Stimulated activated naive CD8-positive, alpha-beta T cell treated with anti-CD3 and anti-CD28 coated beads, Interleukin-15, Interleukin-2, amounts not matched to agents 100 U/mL and 50 U/mL, for 24 hours (primary cell): ENCODE measurements at places on chromosomes 13 and 19.
A peak's percentile ranks its signal among the peaks of the same experiment; 100 is the strongest.

DNA sequence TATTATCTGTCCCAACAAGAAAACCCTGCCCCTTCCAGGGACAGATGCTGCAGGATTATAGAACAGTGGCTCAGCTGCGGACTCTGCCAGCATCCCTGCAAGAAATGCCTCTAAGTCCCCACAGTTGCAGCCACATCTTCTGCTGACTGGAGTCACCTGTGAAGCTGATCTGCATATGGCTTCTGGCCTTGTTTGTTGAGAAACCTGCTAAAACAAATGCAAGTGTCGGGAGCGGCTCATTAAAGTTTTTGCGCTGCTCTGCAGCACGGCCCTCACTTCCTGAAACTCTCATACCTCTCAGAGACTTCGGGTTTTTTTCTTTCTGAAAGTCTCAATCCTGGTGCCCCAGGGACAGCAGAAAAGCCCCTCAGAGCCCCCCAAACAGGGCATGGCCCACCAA, 725.0 kb downstream of the UQCRFS1 start:
- no peak for DNase-seq

DNA sequence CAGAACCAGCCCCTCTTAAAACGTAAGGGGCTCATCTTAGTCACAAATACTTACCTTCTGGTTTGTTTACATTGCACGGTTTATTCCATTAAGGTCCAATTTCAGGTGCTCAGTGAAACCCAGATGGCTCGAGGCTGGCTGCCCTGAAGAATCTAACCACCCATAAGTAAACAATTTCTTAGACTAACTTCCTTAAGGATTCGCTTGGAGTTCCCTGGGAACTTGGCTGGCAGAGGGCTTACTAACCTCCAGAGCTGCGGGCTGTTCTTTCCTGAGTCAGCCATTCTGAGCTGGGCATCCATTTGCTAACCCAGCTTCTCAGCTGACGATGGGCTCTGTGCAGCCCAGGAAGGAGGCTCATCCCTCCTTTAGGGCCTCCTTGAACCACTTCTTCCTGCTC, 262.1 kb downstream of the FGF9 start:
- DNase-seq: no peak

DNA sequence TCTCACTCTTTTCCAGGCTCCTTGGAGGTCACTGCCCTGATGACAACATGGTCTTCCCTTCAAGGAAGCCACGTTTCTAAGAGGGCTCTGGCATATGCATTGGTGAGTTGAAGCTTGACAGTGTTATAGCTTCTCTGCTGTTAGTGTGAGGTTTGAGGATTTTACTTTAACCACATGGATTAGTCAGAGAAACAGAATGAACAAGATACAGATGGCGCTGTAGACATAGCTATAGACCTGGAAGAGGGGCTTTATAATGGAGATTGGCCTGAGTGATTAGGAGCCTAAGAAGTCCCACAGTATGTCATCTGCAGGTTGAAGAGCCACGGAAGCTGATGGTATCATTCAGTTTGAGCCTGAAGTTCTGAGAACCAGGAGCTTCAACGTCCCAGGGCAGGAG, 18.4 kb upstream of the URI1 start:
- no peak for DNase-seq

DNA sequence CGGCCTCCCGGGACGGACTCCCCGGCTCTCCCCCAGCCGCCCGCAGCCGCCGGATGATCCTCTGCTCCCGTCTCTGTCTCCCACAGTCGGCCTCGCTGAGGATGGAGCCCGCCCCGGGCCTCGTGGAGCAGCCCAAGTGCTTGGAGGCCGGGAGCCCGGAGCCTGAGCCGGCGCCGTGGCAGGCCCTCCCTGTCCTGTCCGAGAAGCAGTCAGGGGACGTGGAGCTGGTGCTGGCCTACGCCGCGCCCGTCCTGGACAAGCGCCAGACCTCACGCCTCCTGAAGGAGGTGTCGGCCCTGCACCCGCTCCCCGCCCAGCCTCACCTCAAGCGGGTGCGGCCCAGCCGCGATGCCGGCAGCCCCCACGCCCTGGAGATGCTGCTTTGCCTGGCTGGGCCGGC, 6.8 kb downstream of the ADAT3 start:
- no peak for DNase-seq

DNA sequence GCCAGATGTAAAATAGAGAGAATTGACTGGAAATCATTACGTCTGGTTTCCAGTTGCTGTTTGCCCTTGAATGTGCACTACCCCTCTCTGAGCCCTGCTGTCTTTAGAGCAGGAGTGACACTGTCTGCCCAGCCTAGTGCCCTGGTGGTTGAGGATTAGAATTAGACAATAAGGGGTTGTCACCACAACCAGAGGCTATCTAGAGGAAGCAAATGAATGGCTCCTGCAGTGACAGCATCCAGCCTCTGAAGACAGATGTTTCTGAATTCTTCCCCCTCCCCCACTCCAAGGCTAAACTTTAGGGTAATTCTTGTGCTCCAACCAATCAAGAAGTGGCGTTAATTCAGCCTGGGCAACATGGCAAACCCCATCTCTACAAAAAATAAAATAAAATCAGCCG, 2.0 kb downstream of the RAB8A start:
- no peak for DNase-seq

DNA sequence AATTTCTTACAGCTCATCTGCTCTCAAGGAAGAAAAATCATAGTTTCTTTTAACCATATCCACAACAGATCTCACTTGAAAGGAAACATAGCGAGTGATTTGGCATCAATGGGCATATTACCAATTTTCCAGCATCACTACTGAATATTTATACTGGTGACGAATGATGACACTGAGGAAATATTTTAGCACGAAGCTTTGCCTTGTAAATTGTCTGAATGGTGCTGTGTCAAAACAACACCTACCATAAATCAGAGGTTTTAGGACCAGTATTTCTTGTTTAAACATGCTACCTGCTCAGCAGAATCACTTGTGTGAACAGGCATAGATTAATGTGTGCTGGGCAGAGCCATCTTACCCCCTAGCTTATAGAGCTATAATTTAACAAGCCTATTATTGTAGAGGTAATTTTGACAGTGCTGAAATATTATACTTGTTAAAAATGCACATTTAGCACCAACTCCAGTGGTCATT, 146.8 kb downstream of the ABCC4 start:
- DNase-seq: no peak

- no peak for DNase-seq
Observed at GRCh38 chr19:10268071-10268470, 2.8 kb upstream of the ICAM1 start.

- no peak for DNase-seq
Observed at GRCh38 chr13:97853550-97853949, 99.9 kb upstream of the IPO5 start.

- DNase-seq: no peak
Observed at GRCh38 chr13:66714795-66715194, 515.3 kb downstream of the PCDH9 start.

DNA sequence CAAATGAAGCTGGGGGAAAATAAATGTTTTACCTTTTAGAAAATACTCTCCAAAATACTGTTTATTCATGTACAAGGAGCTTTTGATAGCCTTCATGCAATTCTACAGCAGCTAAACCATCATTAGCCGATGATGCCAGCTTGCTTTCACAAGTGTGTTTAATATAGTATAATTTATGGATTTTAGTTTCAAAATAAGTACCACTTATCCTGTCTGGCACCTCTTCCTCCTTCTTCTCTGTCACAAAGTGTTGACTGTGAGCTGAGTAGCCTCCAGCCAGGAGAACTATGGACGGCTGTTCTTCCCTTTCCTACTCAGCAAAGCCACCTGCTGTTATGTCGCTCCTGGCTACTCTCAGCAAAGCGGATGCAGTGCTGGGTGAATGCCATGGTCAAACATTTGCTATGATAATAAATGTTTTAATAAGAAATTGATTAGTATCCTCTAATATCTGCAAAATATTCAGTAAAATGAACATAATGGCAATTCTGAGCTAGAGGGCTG, 238.2 kb downstream of the LIG4 start:
- no peak for DNase-seq

- no peak for DNase-seq
Observed at GRCh38 chr13:31772231-31772630, 32.9 kb downstream of the RXFP2 start.

GRCh38 chr13:106530980-106531481, 4.4 kb downstream of the EFNB2 start:
- DNase-seq: no peak

DNA sequence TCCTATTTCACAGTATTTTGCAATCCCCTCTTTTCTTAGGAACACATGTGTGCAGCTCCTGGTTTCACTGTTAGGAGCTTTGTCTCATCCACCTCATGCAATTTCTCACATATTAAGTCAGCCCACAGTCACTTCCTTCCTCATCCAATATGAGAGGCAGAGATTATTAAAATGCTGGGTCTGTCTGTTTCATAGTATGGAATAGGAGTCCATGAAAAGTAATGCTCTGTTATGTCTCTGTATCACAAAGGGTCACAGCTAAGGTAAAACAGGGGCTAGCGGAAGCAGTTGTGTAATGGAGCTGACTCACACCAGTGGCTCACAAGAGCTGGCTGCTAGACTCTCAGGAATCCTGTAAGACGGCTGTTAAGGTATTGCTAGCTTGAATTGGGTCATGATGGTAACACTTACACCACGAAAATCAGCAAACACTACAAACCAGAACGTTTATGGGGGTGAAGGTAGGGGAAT, 216.5 kb downstream of the EFNB2 start:
- DNase-seq: no peak

- no peak for DNase-seq
Observed at GRCh38 chr13:76454991-76455390, 431.2 kb downstream of the KCTD12 start.

- DNase-seq: no peak
Observed at GRCh38 chr19:1619094-1619439, 13.8 kb upstream of the UQCR11 start.

DNA sequence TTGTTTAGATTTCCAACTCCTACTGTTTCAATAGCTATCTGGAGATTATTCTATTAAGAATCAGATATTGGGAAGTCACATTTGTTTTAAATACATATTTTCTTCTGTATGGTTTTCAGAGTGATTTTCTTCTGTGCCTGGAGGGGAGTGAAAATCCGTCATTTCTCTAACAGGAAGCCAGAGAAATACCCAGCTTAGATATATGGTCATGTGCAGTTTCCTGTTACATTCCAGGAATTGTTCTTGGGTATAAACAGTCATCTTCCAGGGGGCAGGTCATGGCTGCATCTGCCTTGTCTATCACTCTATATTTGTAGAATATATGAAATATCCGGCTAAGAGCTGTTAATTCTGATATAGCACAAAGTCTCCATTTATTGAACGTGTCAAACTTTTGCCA, 77.5 kb upstream of the MIR17HG start:
- DNase-seq: no peak

GRCh38 chr19:4376991-4377781, 23.2 kb downstream of the SH3GL1 start:
- DNase-seq: no peak

- DNase-seq: no peak
Observed at GRCh38 chr13:97141097-97141496, 81.0 kb upstream of the MBNL2 start.

DNA sequence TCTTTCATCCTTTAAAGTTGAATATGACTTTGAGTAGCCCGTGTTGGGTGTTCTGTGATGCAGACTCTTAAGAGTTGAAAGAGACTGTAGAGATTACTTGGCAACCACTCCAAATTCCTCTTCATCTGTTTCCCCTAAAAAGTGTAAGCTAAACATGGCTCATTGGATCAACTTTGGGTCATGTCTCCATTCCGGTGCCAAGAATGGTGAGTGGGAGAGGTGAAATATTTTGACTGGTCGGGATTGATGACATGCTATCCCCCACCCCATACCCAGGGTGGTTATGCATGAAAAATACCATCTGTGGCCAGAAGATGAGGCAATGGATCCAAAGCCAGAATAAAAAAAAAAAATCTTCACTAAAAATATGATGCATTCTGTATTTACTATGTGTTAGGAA, 281.3 kb upstream of the SOX21 start:
- DNase-seq: no peak

DNA sequence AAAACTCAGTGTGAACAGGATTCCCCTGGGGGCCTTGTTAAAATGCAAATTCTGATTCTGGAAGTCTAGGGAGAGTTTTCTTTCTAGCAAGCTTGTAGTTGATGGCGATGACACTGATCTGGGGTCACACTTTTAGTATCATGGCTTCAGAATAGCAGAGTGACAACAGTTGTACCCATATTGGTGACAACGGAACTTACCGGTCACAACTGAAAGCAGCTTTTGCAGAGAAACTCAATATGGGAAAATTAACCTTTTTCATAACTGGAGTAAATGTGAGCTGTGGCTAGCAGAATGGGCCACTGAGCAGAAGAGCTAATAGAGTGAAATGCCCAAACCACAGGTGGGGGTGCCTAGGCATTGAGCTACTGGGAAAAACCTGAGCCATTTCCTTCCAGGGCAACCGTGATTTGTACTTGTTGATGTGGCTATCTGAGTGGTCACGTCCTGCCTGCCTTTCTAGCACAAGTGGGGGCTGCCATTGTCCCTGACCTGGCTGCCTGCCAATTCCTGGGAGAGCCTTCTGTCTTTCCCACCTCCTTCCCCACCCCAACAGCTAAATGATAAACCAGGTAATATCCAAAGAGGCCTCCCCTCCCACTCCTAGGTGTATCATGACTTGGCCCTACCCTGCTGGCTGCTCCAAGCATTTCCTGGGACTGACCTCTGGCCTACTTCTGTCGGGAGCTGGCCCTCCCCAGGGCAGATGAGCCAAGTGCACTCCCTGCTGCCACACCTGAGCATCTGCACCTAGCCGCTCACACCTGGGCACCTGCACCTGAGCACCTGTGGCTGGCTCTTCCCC, 1.7 kb upstream of the SLC10A2 start:
- no peak for DNase-seq

DNA sequence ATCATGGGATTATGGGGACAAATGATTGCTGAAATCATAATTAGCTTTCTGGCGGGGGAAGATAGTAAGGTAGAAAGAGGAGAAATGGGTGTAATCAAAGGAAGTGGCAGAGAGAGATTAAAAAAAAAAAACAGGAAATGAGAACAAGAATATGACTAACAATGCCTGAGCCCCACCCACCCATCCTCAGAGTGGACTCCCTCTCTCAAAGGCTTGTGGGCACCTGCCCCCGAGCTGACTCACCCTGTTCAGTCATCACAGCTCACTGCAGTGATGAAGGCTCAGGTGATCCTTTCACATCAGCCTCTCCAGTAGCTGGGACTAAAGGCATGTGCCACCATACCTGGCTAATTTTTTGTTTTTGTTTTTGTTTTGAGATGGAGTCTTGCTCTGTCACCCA, 26.4 kb upstream of the TPT1 start:
- peak; percentile 88 for DNase-seq

- peak; percentile 52 for DNase-seq
Observed at GRCh38 chr19:29831041-29831548, 19.3 kb downstream of the CCNE1 start.

- no peak for DNase-seq
Observed at GRCh38 chr13:21176982-21177284, 475 bp downstream of the MRPL57 start.

DNA sequence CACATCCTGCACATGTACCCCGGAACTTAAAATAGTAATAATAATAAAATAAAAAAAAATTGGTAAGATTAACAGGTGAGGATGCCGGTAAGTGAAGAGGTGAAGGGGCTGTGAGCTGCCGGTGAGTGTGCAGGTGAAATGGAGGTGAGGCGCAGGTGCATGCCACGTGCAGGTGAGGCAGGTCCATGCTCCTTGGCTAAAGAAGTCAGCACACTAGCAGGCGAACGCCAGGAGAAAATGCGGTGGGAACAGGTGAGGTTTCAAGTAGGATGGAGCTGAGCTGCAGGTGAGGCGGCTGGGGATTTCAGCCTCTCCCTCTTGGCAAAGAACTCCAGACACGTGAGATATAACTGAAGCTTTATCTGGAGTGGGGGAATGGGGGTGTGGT, 7.5 kb upstream of the TNFSF14 start:
- no peak for DNase-seq
